NCI-H2227 treated with DMSO at 0.1 percent for 48 hours (cell line): ENCODE measurements at places on chromosomes 2 and 18.

DNA sequence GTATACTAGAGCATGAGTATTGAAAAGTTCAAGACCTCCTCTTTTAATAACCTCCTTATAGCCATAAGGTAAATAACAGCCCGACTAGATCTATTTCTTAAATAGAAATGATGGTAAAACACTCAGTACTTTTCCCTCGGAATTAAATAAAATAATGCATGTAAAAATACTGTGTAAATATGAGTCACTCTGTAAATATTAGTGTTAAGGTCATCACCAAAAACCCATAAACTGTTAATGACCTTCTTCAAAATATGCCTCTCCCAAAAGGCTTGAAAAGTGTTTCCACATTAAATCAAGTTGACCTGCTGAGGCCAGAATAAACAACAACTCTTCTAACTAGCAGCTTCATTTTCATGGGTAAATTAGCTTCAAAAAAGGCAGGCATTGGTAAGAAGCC is 25.3 kb upstream of the BZW1 start:
- DNase-seq: no peak

DNA sequence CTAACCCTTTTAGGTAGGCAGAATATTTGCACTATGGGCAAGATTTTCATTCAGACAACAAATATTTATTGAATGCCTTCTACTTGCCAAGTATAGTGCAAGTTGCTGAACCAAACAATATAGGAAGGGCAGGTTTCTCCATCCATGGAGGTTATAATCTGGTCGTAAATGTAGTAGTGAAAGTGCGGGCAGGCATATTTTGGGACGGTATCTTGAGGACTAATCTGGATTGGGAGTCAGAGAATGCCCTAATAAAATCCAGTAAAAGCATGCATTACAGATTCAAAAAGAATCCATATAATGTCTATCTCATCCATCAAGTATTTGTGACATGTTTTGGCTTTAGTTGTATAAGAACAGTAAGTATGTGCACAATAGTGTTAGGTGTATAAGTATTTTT is 1.7 kb upstream of the NDUFV2 start:
- no peak for DNase-seq

DNA sequence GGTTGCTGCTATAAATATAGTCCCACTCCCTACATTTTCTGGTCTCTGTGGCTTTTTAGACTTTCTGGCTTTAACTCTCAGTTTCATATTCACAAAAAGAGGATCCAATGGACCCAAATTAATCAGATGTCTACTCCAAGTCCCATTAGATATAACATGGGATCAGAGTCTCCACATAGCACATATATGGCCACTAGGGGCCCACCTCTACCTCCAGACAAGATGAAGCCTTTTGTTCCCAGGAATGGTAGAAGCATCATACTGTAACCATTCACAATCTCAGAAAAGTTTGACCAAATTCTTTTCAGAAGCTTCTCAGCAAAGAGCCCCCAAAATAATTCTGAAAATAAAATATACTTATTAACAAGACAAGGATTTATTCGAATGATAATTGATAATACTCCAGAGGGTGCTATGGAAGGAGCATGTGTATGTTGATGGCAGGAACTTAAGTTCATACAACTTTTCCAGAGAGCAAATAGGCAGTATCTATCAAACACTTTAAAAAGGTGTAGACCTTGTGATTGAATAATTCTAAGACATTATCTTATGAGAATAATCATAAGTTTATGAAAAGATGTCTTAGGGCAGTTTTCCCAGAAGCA is 382.3 kb upstream of the CRIM1 start:
- DNase-seq: no peak

DNA sequence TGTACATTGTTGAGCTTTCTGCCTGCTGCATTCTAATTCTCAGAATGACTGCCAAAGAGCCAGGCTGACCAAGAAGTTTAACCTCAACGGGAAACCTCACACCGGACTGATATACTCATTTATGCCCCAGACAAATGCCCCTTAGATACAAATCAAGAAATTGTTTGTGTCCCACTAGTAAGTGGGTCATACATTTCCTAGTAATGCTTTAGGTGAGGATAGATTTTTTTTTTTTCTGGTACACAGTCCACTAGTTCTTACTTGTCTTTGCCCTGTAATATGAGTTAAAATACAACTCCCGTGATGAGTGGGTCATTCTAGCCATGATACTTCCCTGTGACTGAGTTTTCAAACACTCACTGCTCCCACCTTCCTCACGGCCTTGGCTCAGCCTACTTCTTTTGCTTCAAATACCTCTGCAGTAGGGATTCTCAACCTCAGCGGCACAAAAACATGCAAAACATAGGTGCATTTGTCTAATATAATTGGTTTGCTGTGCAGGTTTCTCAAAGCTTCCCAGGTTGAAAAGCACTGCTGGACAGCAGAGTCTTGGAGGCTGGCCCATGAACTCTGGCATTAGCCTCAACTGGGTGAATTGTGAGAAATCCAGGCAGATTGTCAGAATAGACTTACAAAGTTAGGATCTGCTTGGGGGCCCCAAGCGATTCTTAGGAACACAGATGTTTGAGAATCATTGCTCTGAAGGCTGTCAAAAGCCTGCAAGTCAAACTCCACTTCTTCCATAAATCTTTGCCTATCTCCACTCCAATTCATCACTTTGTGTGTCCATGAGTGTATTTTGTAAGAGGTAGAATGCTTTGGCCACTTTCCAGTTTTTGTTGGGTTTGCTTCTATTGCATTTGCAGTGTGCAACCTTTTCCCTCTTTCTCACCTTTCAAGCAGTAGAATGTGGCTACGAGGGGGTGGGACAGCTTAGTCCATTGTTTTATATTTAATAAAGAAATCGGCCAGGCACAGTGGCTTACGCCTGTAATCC is 35.5 kb downstream of the TGIF1 start:
- no peak for DNase-seq

DNA sequence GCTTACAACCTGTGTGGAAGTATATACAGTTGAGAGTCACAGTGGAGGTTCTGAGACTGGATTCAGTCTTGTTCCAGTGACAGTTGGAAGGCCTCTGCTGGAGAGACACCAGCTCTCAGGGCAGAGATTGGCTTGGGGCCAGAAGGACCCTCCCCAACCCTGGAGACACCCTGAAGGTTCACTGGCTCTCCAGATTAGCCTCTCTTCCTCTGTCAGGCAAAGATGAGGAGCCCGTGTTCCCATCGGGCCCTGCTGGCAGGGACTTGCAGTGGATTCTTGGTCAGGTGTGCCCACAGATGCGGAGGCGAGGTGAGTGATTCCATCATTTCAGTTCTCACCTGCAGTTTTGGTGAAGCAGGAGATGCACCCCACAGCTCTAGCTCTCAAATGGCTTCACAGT is 78.6 kb downstream of the FAM210A start:
- DNase-seq: no peak

DNA sequence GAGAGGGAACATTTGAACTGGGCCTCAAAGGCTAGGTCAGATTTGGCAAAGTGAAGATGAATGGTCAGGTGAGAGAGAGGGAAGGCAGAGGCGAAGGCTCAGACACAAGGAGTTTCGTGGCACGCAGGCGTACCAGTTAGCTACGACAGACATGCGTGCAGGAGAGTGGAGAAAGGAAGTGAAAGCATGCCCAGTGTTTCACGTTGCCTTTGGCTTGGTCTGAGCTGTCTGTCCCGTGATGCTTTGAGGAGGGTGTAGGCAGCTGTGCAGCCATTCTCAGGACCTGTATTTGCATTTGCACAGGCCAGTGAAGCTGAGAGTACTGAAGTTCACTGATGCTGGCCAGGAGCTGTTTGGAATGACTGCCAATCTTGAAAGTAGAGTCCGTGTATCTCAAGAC is 69.5 kb downstream of the HNRNPLL start:
- no peak for DNase-seq

DNA sequence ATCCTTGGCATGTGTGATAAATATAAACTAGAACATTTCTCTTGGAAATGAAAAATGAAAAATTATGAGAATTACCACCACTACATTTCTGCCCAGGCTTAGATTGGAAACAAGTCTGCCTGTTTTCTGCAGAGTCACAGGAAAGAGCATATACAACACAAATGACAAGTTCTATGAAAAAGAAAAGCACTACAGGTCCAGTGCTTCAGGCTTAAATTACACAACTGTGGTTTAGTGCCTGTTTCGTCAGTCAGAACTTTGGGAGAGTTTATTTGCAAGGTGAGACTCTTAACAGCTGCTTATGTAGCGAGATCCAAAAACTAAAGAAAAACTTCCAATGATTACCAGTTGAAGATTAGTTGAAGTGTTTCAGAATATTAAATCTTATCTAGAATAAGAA is 68.9 kb downstream of the RTN4 start:
- DNase-seq: no peak

DNA sequence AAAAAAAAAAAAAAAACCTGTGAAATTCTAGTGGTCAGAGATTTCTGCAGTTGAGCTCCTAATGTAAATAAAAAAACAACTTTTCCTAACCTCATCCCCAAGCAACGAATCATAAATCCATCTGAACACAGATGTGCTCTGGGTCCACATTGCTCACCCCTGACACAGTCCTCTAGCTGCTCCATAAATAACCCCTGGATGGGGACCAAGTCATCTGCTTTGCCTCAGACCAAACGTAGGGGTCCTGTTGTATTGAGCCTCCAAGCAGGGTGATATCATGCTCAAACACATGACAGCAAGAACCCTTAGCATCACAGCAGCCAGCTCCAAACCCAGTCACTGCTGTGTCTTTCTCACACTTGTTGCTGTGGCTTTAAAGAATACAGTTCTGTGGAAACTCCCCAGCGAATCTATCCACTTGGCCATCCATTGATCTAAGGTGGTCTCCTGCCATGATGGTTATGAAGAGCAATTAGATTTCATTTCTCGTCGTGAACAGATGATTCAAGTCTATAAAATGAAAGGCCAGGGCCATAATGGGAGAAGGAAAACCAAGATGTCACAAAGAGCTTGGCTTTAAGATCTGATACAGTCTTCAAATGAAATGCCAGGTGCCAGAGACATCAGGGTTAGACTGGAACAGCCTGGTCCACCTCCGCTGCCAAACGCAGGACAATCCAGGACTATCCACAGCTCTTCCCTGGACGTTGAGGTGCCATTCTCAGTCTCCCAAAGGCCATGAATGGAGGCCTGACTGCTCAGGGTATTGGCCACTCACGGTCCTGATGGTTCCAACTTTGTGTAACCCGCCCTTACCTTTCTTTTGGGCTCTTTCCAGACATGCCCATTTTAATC is 39.0 kb downstream of the TBC1D8 start:
- no peak for DNase-seq

DNA sequence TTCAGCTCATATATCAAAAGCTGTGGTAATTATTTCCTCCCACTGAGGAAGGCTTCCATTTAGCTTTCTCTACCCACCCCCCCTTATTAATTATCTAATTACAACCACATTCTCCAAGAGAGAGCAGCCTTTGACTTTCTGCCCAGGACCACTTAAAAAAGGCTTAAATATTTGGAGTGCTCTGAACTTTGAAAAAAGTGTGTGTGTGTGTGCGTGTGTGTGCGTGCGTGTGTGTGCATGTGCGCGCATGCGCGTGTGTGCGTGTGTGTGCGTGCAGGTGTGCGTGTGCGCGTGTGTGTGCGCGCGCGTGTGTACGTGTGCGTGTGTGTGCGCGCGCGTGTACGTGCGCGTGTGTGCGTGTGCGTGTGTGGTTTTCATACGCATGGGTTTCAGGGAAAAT is 57.8 kb downstream of the TWIST2 start:
- DNase-seq: no peak

GRCh38 chr2:213042262-213042661 is 109.2 kb downstream of the IKZF2 start:
- DNase-seq: no peak

GRCh38 chr18:7821784-7822183 is 254.7 kb downstream of the PTPRM start:
- DNase-seq: no peak
